ENCODE measurements at places on chromosomes 13 and 19.

DNA sequence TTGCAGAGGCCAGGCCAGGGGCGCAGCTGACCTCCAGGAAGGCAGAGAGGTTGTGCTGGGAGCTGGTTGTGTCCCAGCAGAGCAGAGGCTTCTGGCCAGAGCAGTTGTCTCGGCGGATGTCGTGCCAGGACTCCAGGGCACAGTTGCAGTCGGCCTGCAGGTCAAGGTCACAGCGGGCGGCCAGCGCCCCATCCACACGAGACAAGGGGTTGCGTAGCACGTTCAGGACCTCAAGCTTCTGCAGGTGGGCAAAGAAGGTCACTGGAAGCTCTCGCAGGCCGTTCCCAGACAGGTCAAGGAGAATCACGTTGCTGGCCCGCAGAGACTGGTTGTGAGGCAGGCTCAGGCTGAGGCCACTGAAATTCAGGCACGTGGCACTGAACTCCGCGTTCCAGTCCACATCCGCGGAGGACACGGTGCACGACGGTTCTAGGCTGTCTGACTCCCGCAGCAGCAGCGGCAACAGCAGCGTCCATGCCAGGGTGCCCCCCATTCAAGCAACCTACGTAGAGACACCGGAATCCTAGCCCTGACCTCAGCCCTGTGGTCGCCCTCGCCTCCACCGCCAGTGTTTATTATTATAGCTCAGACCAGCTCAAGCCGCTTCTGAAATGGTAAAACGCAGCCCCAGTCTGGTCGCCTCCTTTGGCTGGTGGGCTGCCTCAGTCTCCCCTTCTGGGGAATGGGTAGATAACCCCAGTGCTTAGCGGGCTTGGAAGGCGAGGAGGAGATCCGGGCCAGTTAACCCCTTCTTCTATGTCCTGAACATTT lies 766 bp downstream of the LRRC25 start:
- no peak for DNase-seq

- DNase-seq, result no peak
These were observed 72.5 kb downstream of the PCDH17 start for GRCh38 chr13:57704031-57704430.

DNA sequence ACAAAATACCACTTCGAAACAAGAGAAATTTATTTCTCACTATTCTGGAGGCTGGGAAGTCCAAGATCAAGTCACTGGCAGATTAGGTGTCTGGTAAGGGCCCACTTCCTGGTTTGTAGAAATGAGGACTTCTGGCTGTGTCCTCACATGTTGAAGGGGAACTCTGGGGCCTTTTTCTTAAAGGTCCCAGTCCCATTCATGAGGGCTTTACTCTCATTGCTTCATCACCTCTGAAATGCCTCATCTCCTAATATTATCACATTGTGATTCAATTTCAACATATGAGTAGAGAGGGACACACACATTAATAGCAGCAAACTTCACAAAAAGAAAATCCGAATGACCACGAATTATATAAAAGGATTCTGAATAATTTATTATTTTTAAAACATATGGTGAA lies 21.6 kb upstream of the SIGLEC14 start:
- no peak for DNase-seq

DNA sequence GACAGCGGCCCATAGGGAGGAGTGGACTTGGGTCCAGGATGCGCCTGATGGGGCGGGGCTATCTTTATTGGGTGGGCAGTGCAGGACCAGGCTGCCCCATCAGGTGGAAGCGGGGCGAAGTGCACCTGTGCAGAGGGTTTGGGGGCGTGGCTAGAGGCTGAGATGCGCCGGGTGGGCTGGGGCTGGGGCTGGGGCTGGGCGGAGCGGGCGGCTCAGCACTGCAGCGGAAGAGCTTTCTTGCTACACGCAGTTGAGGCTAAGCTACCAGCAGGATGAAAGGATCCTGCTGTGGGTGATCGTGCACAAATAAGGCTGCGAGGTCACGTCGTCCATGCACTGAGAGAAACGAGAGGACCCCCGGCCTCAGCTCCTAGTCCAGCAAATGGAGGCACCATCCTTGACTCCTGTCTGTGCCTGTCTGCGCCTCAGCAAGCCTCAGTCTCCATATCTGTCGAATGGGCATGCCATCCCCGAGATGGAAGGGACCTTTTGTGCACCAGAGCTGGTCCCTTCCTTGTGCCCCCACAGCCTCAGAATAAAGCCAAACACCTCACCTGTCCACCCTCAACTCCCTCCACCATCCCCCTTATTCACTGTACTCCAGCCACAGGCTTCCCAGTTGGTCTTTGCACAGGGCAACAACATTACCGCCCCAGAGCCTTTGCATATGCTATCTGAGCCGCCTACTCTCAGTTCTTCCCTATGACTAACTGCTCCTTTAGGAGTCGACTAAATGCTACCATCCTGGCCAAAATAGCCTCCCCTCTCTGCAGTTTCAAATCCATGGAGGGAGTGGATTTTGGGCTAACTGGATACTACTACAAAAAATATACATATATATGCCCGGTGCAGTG lies 21.0 kb upstream of the HOMER3 start:
- DNase-seq, result no peak

GRCh38 chr19:13118424-13119193 lies 545 bp downstream of the NACC1 start:
- no peak for DNase-seq

DNA sequence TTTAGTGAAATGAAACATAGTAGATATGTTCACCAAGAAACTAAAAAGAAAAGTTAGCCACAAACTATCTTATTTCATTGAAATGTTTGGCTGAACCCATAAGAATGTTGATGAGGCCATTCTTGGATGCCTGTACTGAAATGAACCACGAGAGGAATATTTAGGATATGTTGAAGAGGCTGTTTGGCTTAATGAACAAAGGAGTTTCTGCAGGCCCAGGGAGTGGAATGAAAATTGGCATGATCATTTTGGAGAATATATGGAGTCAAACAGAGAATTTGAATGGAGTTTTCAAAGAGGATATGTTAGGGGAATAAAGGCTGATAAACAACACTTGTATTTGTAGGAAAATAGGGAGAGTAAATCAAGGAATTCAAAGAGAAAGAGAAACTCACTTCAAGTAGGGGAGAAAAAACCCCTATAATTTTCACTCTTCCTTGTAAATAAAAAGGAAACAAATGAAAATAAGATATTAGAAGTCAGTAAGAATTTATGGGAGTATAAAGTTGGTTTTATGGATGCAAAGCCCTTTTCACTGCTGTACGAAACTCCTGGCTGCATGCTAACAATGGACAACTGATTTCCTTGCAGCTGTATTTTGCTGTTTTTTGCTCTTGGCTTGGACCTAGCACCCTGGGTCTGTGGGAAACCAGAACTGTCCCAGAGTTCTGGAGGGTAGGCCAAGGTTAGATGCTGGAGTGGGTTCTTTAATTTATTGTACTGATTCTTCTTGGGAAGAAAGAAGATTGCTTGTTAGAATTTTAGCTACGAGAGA lies 36.5 kb downstream of the KL start:
- no peak for DNase-seq

GRCh38 chr19:13823256-13823655 lies 28.0 kb downstream of the ZSWIM4 start:
- DNase-seq, result no peak

- DNase-seq, result no peak
These were observed 332.1 kb upstream of the DACH1 start for GRCh38 chr13:72198967-72199560.

DNA sequence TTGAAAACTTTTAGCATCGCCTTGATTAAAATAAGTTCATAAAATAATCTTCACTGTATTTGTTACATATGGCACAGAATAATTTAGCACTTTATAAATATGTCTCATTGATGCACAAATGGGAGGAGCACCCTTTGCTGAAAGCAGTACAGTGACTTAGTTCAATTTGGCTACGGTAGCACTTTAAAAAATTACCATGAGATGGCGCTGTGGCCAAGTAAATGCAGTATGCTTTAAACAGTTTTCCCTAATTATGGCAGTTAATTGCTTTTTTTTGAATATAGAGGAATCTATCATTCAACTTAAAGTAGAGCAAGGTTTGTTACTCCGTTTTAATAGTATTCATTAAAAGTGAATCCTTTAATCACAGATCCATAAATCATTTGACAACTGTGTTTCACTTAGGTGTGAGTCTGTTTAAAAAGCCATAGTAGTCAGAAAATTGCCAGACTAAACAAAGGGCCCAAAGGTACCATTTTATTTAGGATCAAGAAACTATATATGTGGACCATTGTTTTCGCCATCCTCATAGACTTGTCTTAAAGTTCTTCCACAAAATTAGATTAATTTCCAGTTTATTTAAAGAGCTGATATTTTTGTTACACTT lies 34.7 kb upstream of the ESD start:
- peak; percentile 0 for DNase-seq

GRCh38 chr19:50191216-50191615 lies 12.2 kb upstream of the MYH14 start:
- DNase-seq, result no peak

DNA sequence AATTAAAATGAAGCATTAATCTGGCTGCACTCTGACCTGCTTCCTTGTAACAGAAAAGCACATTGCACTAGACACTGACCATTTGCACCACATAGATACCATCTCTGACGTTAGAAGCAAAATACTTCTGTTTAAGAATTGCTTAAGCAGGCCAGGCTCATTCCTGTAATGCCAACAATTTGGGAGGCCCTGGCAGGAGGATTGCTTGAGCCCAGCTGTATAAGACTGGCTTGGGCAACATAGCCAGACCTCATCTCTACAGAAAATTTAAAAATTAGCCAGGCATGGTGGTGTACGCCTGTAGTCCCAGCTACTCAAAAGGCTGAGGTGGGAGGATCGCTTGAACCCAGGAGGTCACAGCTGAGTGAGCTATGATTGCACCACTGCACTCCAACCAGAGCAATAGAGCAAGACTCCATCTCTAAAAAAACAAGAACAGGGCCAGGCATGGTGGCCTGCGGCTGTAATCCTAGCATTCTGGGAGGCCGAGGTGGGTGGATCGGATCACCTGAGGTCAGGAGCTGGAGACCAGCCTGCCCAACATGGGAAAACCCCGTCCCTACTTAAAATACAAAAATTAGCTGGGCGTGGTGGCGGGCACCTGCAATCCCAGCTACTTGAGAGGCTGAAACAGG lies 7.0 kb upstream of the TLE6 start:
- DNase-seq, result peak; percentile 26

- DNase-seq, result no peak
These were observed 34.1 kb downstream of the NOTCH3 start for GRCh38 chr19:15166700-15167099.

GRCh38 chr19:40192758-40193586 lies 1.7 kb downstream of the MAP3K10 start:
- DNase-seq, result no peak

DNA sequence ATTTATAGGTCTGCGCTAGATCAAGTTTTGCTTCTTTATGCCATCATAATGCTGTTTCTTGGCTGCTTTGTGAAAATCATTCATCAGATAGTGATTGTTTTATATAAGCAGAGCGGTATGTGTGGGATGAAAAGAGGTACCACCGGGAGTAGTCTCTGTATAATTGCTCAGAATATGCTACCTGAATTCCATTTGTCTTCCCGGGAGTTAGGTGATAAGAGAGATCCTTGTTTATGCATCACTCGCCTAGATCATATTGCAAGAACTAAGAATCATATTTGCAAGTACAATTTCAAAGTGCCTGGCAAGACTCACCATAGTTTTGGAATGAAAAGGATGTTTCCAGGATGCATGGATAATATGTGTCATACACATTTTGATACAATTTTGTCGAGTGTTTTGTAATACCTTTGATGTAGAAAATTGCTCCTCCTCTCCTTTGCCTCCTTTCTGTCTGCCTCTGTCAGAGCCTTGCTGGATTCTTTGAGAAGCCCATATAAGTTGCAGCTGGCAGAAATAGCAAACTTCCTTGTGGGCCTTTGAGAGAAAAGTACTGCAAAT lies 1306.0 kb upstream of the SLC10A2 start:
- no peak for DNase-seq

DNA sequence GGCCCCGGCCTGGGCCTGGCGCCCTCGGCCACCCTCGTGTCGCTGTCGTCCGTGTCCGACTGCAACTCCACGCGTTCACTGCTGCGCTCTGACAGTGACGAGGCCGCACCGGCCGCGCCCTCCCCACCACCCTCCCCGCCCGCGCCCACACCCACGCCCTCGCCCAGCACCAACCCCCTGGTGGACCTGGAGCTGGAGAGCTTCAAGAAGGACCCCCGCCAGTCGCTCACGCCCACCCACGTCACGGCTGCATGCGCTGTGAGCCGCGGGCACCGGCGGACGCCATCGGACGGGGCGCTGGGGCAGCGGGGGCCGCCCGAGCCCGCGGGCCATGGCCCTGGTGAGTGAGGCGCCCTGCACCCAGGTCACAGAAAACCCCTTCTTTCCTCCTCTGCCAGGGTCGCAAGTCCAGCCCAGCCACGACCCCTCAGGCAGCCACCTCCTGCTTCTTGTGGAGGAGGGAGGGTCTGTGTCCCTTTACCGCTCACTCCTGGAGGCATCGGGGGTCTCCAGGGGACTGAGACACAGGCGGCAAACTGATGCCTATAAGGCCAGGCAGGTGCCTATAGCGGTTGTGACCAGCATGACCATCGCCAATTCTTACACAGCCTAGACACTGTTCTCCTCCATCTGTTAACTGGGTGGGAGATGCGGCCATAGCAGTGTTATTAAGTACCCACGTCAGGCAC lies 4.2 kb downstream of the TTC9B start:
- DNase-seq, result no peak

DNA sequence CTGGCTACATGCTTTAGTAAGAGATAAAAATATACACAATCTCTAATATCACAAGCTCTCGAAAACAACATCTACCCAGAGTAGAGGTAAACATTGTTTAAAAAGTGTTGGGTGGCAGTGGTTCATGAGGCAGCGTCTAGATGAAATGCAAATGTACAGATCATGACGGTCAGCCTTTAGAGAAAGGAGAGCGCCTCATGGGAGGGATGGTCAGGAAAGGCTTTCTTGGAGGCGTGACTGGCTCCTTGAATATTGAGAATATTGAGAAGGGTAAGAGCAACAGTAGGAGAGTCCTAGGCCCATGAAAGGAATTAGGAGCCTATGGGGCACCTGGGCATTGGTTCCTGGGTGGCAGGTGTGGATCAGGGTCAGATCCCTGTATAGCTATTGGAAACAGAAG lies 10.6 kb downstream of the HNRNPUL1 start:
- no peak for DNase-seq

- DNase-seq, result no peak
These were observed 38.7 kb upstream of the FLT1 start for GRCh38 chr13:28533441-28534166.

Data from NCI-H446 treated with DMSO at 0.1 percent for 48 hours (cell line).